Activated CD4-positive, alpha-beta T cell treated with anti-CD3 and anti-CD28 coated beads, Interleukin-2, amount 10 ng/mL, durations not matched to agents 7 days and 5 days (primary cell): ENCODE measurements at places on chromosomes 11 and 22.

- no peak for DNase-seq
These were observed 22.4 kb downstream of the TOM1 start for GRCh38 chr22:35322126-35322525.

DNA sequence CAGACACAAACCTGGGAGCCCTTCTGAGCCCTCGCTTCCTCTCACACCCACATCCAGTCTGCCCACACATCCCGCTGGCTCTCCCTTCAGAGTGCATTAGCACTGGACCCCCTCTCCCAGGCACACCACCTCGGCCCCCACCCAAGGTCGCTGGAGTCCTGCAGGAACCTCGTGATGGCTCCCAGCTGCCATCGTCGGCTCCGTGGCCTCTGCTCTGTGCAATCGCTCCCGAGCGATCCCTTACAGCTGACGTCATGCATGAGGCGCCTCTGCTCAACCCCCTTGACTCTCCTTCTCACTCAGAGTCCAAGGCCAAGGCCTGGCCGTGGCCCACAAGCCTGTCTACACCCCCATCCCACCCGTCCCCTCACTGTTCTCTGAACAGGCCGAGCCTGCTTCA is 183.9 kb downstream of the EFCAB6 start:
- no peak for DNase-seq

- no peak for DNase-seq
These were observed 414.6 kb upstream of the LARGE1 start for GRCh38 chr22:34334893-34335292.

GRCh38 chr11:34564807-34565241 is 51.2 kb upstream of the ELF5 start:
- no peak for DNase-seq

DNA sequence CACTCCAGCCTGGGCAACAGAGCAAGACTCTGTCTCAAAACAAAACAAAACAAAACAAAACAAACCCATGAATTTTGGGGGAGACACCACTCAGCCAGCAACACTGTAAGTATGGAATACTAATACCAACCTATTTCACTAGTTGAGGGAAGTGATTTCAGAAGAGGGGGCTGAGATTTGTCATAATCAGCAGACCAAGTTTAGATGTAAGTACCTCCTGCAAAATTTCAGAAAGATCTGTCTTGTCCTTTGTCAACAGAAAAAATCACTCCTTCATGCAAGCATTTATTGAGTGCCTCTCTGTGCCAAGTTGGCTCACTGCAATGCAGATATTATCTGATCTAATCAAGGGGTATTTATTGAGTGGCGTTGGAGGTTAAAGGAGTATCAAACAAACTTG is 23.4 kb upstream of the ADA2 start:
- no peak for DNase-seq

- no peak for DNase-seq
These were observed 73.3 kb upstream of the ISX start for GRCh38 chr22:34992672-34993071.

GRCh38 chr11:112247201-112247600 is 13.5 kb downstream of the PLET1 start:
- no peak for DNase-seq

DNA sequence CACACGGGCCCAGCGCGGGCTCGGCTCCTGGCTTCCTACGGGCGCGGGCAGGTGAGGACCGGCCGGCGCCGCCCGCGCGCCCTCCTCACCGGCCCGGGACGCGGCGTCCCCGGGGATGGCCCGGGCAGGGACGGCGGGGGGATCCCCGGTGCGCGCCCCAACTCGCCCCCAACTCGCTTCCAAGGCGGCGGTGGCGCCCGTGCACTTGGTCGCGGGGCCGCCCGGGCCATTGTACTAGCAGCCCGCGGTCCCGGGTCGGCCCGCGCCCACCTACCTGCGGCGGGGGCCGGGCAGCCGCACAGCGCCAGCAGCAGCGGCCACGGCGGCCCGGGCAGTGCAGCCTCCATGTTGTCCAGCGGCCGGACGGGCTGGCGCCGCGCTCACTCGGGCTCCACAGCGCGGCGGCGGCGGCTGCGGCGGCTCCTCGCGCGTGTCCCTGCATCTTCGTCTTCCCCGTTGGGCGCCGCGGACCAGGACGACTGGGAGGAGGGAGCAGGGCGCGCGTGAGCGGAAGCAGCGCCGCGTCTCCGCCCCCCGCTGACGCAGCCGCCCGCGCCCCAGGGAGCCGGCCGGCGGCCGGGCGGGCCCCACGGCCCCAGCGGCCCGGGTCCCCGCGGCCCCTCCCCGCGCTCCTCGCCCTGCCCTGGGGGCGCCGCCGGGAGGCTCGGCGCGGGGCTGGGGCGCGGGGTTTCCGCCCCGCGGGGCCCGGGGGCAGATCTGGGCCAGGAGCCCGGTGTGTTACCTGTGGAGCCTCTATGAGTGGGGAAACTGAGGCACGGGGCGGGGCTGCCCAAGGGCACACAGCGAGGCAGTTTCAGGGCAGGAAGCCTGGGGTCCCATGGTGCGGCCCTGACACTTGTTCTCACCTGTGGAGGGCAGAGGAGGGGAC is 159.3 kb upstream of the GRK3 start:
- peak; percentile 72 for DNase-seq

- DNase-seq: no peak
These were observed 24.6 kb downstream of the OTOG start for GRCh38 chr11:17571431-17572358.

DNA sequence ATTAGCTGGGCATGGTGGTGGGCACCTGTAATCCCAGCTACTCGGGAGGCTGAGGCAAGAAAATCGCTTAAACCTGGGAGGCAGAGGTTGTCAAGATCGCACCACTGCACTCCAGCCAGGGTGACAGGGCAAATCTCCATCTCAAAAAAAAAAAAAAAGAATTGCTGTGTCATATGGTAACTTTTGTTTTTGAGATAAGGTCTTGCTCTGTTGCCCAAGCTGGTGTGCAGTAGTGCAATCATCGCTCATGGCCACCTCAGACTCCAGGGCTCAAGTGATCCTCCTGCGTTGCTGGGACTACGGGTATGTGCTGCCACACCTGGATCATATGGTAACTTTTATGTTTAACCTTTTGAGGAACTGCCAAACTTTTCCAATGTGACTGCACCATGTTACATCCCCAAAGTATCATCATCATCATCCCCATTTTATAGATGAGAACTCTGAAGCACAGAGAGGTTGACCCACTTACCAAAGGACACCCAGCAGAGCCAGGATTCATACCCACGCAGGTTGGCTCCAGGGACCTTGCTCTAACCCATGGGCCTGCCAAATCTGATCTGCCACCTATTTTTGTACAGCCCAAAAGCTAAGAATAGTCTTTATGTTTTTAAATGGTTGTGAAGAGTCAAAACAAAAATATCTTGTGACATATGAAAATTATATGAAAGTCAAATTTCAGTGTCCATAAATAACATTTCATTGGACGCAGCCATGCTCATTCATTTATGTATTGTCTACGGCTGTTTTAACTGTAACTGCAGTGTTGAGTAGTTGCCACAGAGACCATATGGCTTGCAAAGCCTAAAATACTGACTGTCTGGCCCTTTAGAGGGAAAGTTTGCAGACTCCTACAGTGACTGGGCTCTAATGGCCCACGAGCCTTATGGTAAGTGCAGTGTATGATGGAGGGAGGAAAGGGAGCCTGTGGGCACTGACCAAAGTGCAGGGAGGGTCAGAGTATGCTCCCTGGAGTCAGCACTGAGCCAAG is 45.3 kb downstream of the GDPD5 start:
- DNase-seq: no peak

DNA sequence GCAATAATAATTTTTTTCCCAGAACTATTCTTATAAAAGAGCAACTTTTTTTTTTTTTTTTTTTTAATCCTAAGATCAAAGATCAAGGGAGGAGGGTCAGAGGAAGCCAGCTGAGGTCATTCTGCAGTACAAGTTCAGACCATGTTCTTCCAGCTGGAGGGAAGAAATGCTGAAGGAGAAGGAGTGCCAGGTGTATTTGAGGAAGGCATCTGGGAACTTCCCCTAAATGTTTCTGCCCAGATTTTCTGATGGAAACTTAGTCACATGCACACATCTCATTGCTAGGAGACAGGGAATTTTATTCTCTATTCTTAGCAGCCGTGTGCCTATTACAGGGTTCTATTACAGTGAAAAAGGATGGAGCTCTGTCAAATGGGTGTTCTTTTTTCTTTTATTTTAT is 208.4 kb downstream of the ARHGAP42 start:
- DNase-seq: no peak

DNA sequence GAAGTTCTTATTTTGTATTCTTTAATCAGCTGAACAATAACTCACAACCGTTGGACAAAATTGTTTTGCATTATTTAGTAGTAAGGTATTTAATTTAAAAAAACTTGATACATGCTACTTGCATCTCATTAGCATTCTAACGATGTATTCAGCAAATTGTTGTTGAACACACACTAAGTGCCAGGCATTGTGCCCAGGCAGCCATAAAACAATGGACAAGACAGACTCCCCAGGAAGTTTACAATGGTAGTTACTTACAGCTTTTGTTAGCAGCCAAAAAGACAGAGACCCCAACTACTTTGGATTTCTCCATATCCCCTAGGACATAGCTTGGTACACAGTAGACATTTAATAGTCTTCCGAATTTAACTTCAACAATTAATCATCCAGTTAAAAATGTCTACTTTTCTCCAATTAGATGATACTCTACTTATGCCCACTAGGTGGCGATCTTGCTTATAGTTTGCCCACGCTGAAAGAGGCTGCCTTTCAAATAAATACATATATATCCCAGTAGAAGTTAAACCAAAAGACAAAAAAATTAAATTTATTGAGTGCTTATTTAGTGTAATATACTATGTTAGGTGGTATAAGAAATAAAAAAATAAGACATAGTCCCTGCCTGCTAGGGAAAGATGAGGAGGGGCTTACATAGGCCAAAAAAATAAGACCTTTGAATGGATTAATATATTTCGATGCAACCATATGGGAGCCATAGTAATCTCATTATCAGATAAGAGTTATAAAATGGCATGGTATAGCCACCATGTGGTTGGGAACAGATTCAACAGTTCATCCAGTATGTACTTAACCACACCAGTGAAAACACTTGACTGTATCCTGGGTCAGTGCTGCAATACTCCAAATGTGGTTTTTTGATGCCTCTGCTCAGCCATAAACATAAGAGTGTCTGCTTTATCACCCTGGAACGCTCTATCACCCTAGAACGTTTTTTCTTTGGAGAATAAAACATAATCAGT is 2.0 kb upstream of the FJX1 start:
- peak; percentile 51 for DNase-seq

- no peak for DNase-seq
These were observed 73.0 kb downstream of the PAK1 start for GRCh38 chr11:77400775-77401449.

GRCh38 chr11:85539740-85540139 is 87.4 kb downstream of the DLG2 start:
- no peak for DNase-seq

GRCh38 chr22:44828193-44828592 is 75.8 kb downstream of the ARHGAP8 start:
- no peak for DNase-seq

- DNase-seq: no peak
These were observed 89.0 kb downstream of the SHANK2 start for GRCh38 chr11:71163371-71163770.

DNA sequence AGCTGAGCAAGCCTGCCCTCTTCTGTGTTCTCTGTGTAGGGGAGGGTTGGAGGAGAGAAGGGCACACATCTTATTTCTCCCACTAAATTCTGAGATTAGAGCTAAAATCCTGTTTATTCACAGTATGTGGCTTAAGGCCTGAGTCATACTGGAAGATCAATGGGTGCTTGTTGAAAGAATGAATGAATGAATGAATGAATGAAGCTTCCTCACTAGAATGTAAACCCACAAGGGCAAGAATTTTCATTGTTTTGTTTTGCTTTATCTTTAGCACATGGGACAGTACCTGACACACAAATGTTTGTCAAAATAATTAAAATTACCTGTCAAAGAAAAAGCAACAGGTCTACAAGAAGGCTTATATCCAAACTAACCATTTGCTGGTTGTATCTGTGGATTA is 50.6 kb upstream of the PAK1 start:
- no peak for DNase-seq

GRCh38 chr22:19728836-19729235 is 5.5 kb downstream of the GP1BB start:
- DNase-seq: no peak

DNA sequence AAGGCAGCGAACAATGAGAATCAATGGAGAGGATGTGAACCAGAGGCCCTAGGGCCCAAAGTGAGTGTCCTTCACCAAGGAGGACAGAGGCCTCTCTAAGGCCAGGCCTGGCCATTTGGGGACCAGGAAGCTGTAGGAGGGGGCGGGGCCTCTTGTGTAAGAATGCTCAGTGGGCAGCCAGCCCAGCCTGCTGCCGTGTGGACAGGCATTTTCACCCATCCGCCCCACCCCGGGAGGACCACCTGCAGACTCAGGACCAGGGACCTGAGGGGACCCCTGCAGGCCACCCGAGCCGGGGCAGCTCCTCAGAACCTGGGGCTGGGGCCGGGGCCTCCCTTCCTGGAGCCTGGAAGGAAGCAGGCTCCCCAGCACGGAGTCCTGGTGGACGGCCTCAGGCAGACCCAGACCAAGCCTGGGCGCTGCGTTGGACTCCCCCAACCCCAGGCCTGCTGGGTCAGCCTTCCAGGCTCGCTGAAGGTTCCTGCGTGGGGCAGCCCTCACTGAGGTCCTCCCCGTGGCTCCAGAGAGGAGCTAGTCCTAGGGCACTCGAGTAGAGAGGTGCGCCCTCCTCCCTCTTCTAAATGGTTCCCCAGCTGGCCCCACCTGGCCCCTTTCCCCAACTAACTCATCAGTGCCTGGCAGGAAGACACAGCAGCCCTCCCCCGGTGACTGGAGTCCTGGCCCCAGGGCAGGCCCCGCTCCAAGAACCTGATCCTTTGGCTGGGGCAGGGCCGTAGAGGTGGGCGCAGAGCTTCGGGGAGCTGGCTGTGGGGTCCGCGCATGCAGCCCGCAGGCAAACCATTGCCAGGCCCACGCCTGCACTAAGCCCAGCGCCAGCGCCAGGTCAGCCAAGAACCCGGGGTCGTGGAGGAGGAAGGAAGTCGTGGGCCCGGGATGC is 1.5 kb upstream of the TRABD start:
- DNase-seq: no peak

GRCh38 chr11:114562166-114562916 is 2.7 kb upstream of the NXPE1 start:
- DNase-seq: no peak

DNA sequence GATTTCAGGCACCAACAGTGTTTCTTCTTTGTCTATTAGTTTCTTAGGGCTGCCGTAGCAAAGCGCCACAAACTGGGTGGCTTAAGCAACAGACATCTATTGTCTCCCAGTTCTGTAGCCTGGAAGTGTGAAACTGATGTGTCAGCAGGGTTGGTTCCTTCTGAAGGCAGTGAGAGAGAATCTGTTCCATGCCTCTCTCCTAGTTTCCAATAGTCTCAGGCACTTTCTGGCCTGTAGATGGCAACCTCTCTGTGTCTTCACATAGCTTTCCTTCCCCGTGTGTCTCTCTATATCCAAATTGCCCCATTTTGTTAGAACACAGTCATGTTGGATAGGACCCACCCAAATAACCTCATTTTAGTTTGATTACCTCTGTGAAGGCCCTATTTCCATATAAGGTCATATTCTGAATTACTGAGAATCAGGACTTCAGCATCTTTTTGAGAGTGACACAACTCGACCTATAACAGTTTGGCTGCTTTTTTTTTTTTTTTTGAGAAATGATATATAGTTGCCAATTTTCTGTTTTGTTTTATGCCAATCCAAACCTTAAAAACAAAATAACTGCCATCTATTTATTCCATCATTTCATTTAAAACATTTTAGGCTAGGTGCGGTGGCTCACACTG is 108.2 kb downstream of the SLC36A4 start:
- DNase-seq: peak; percentile 9
